ENCODE measurements at places on chromosomes 13 and 19. TPM values are rescaled to one million over a fixed set of nuclear protein-coding genes. Genes with fewer than 3 reads are reported as not detected.

The FGF9 gene
- total RNA-seq = 0.54 TPM

GRCh38 chr13:21077788-21078353, 16.5 kb upstream of the LATS2 start:
- no peak for DNase-seq

- no peak for DNase-seq
These were observed 1375.6 kb downstream of the EFNB2 start for GRCh38 chr13:105159841-105160240.

The ZNF814 gene
- total RNA-seq = 18.1 TPM

- no peak for DNase-seq
These were observed 46.0 kb downstream of the RBM26 start for GRCh38 chr13:79360095-79360494.

The IQCN gene
- total RNA-seq = 1.5 TPM

Measured in activated naive CD4-positive, alpha-beta T cell treated with anti-CD3 and anti-CD28 coated beads, Interleukin-2, amount 50 U/mL, for 72 hours (primary cell).